ENCODE measurements at places on chromosomes 2 and 18.

DNA sequence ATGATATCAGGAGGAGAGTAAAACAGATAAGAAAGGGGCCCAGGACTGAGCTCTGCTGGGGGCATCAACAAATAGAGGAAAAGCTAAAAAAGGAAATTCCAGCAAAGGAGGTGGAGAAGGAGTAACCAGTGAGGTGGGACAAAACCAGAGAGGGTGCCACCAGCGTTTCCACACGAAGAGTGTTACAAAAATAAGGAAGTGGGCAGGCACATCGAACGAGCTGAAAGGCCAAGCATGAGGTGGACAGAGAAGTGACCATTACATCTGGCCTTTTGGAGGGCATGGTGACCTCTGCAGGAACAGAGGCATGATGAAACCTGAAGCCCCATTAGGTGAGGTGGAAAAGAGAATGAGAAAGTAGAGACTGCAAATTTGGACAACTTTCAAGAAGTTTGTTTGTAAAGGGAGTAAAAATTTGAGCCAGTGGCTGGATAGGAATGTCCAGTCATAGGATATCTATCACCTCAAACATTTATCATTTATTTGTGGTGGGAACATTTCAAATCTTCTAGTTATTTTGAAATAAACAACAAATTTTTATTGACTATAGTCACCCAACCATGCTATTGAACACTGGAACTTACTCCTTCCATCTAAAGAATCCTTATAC, 18.4 kb upstream of the VIT start:
- DNase-seq = no peak

DNA sequence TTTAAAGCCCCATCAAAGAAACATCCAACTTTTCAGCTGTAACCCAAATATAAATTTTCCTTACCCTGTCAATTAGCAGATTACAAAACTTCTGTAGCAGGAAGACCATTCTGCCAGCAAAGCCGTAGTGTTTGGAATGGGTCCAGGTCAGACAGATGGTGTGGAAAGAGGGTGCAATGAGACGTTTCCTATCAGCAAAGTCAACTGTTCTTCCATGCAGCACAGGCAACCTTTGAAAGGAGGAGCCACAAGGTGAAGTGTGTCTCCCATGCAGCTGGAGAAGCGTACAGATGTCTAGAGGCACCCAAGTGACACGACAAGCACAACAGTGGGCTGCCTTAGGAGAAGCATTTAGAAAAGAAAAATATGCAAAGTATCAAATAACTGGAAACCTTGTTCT, 83.7 kb downstream of the SP3 start:
- DNase-seq = no peak

DNA sequence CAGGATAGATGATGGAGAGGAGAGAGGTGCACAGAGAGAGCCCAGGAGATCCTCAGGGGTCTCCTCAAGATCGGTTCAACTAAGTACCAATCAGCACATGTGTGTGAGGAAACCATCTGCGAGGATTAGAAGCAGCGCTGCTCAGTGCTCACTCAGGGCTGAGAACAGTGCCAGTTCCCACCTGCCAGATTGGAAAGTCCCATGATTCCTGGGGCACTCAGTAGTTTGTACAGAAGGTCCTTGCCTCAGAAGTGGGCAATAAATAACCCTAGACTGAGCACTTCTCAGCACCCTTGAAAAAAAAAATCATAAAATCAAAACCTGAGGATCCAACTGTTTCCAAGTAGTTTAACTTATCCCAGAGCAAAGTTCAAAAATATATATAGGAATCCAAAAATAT, 53.8 kb downstream of the SEMA4F start:
- DNase-seq = no peak

DNA sequence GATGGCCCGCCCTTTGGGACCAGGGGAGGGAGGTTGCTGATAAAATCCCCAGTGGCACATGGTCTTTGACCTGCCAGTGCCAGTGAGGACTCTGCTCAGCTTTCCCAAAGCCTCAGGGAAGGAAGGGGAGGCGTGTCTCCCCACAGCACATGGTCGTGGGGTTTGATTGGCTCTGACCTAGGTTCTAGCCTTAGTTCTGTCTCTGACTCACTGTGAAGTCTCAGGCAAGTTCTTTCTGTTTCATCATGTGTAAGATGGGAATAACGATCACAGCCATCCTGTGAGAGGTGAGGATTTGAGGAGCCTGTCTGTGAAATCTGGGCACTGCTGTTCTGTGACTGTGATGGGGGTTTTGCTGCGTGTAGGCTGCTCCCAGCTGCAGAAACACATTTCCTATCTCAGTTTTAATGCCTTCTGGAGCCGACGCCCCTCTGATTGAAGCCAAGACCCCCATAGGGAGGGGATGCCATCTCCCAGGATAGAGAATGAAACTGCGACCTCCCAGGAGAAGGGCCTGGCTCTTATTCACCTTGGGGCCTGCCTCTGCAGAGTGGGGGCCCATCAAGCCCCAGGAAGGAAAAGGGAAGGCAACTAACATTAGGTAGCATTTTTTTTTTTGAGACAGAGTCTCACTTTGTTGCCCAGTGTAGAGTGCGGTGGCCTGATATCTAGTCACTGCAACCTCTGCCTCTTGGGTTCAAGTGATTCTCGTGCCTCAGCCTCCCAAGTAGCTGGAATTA, 84.0 kb downstream of the DDX1 start:
- no peak for DNase-seq

- no peak for DNase-seq
Measured at GRCh38 chr18:24947521-24948305, 404.3 kb downstream of the ZNF521 start.

GRCh38 chr2:61461404-61461803, 9.5 kb downstream of the USP34 start:
- no peak for DNase-seq

DNA sequence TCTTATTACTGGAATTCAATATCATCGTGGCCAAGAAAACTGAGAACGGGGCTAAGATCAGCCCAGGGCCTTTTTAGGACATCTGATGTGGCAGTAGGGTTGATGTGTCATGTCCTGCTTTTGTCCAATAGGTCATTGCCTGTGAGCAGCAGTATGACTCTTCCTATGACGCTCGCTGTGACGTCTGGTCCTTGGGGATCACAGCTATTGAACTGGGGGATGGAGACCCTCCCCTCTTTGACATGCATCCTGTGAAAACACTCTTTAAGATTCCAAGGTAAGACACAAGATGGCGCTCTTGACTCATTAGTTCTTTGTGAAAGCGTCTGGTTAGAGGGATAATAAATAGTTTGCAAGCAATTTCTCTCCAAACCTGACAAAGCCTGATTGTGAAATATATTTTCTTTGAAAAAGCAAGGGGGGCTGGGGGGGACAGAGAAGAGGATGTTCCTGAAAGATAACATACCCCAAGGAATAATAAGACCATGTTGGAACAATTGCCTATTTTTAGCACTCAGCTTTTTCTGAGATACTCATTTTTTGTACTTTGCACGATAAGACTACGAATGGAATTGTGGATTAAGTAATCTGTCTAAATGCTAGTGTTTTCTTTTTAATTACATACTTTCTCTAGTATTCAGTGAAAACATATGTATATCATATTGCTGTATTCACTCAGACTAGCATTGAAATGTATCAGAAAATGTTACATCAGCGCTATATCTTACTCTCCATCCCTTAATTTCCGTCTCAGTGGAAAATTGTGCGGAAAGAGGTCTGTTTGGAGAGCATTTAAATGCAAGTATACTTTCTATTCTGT, 58.1 kb downstream of the MYO3B start:
- no peak for DNase-seq
